ENCODE measurements at places on chromosomes 4 and X. TPM values are rescaled to one million over a fixed set of nuclear protein-coding genes. Genes with fewer than 3 reads are reported as not detected.

NRK gene
- 0.04 TPM for total RNA-seq

TMSB15A gene
- total RNA-seq, result not detected

CASK gene
- total RNA-seq, result 9.1 TPM

FREM3 gene
- not detected for total RNA-seq

TMSB15C gene
- 0.09 TPM for total RNA-seq

OTC gene
- total RNA-seq, result 0.27 TPM

SLC9B2 gene
- 2.1 TPM for total RNA-seq

DNA sequence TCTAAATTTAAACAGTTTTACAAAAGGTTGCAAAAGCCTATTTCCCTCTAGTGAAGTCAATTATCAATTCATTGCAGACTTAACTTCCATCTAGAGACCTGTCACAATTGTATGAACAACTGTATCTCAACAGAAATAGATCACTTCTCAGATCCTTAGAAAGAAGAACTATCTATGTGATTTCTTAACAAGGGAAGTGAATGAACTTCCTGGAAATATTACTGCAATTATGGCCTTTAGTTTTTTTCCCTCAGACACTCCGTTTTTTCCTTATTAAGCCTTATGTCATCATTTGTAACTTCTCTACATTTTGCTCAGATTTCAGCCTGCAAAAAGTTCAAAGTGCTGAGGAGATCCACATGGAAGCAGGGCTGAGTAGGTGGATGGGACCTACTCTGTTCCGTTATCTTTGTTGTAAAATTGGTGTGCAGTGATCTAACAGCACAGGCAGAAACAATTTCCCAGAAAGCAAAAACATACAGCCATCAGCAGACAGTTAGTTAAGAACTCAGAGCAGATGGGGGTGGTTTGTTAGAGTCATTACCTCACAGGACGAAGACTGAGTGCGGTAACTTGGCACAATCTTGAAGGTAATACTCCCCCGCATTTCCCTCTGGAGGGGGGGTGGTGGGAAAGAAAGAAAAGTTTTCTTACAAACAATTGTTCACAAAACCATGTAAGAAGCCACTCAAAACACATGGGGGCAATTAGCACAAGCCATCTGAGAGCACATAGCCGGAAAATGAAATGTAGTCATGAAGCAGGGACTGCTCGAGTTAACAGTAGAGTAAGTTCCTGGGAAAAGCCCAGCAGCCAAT, 112.3 kb downstream of the NYX start:
- no peak for DNase-seq
- no peaks in the 10 kb centered on the region for H3K36me3 ChIP-seq
- H3K4me3 ChIP-seq, result no peak overlapping the region

GRCh38 chrX:155985208-155985607, 12.3 kb upstream of the IL9R start:
- H3K4me3 ChIP-seq, result no peak overlapping the region
- no peak overlapping the region for H3K27ac ChIP-seq
- H3K36me3 ChIP-seq, result no peaks in the 10 kb centered on the region
- H3K27me3 ChIP-seq, result no peaks in the 10 kb centered on the region
- H3K4me1 ChIP-seq, result no peaks in the 10 kb centered on the region

GRCh38 chr4:139798456-139798855, 132.8 kb downstream of the MGST2 start:
- no peak for DNase-seq
- H3K4me3 ChIP-seq, result no peak overlapping the region
- H3K4me1 ChIP-seq, result peaks cover 7% of the 10 kb centered on the region
- no peak overlapping the region for H3K27ac ChIP-seq

DNA sequence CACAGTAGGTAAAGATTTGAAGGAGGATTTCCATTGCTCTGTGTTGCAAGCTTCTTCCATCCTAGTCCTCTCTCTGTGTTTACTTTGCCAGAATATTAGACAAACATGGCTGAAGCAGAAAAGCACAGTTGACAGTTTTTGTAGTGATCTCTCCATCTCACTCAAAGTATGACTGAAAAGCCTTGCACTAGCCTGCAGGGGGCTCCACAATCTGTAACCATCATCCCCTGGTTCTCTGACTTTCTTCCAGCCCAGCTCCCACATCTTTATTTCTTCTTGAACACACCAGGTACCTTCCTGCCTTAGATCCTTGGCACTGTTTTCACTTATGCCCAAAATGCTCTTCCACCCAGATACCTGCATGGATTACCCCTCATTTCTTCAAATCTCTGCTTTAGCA, 34.1 kb upstream of the HHIP start:
- H3K27me3 ChIP-seq, result no peaks in the 10 kb centered on the region
- H3K4me1 ChIP-seq, result no peaks in the 10 kb centered on the region
- DNase-seq, result no peak
- H3K36me3 ChIP-seq, result no peaks in the 10 kb centered on the region
- H3K27ac ChIP-seq, result no peak overlapping the region
- no peak overlapping the region for H3K4me3 ChIP-seq

DNA sequence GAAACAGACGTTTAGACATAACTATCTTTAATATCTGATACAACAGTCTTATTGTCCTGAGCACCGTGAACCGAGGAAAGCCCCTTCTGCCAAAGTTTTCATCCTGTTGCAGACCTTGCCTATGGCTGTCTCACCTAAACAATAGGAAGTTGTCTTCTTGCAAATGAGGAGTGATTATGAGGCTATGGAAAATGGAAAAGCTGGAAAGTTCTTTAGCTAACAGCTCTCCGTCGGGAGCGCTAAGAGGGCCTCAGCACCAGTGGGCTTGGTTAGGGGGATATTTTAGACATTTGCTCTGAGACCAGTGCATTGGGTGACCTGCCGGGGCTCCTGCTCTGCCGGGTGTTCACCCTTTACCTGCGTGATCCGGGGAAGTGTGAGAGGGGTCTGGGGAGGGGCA, 28.4 kb downstream of the TMEM131L start:
- H3K27ac ChIP-seq, result no peak overlapping the region
- peaks cover 69% of the 10 kb centered on the region for H3K4me1 ChIP-seq
- no peak for DNase-seq
- no peaks in the 10 kb centered on the region for H3K27me3 ChIP-seq

DNA sequence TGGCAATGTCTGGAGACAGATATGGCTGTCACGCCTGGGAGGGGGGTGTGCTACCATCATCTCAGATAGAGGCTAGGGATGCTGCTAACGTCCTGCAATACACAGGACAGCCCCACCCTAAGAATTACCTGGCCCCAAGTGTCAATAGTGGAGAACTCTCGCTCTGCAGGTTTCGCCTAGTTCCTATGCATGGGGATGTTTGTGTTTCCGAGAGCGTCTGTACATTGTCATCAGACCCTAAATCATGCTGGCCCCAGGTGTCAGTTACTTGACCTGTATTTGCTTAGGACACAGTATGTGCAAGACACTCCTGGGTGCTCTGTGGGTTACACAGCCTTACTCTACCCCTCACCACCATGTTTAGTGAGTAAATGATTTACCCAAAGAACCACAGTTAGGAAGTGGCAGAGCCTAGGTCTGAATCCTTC, 90.8 kb downstream of the AFF1 start:
- no peaks in the 10 kb centered on the region for H3K27me3 ChIP-seq
- no peak overlapping the region for H3K4me3 ChIP-seq
- H3K36me3 ChIP-seq, result no peaks in the 10 kb centered on the region

GRCh38 chr4:24394041-24394440, 190.3 kb downstream of the DHX15 start:
- H3K27ac ChIP-seq, result no peak overlapping the region
- DNase-seq, result no peak
- H3K4me1 ChIP-seq, result no peaks in the 10 kb centered on the region
- no peaks in the 10 kb centered on the region for H3K27me3 ChIP-seq
- H3K4me3 ChIP-seq, result no peak overlapping the region
- H3K36me3 ChIP-seq, result no peaks in the 10 kb centered on the region

- H3K27me3 ChIP-seq, result no peaks in the 10 kb centered on the region
- no peaks in the 10 kb centered on the region for H3K4me1 ChIP-seq
- no peak for DNase-seq
- H3K4me3 ChIP-seq, result no peak overlapping the region
- H3K36me3 ChIP-seq, result no peaks in the 10 kb centered on the region
Measured at GRCh38 chrX:16185725-16186136, 18.4 kb downstream of the MAGEB17 start.

- no peaks in the 10 kb centered on the region for H3K4me1 ChIP-seq
- DNase-seq, result no peak
- no peaks in the 10 kb centered on the region for H3K36me3 ChIP-seq
Measured at GRCh38 chr4:25320773-25321172, 8.2 kb downstream of the ZCCHC4 start.

DNA sequence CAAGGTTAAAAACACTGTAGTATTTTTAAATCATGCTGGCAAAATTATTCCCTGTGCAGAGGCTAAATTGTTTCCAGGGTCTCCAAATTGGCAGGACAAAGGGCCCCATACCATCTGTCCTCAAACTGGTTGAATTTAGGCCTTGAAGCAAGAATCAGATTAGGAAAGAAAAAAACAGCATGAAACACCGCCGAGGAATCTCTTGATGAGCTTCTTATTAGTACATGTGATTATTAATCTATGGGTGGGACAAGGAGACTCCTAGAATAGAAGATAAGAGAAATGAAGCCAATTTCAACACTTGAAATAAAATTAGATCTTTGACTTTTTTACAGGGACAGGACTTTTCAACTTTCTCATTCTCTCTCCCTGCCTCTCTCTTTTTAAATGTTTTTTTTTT, 7.1 kb upstream of the CLNK start:
- no peak for DNase-seq
- no peak overlapping the region for H3K27ac ChIP-seq
- no peaks in the 10 kb centered on the region for H3K27me3 ChIP-seq
- no peaks in the 10 kb centered on the region for H3K36me3 ChIP-seq
- H3K4me3 ChIP-seq, result no peak overlapping the region

GRCh38 chr4:75653845-75654503, 19.2 kb downstream of the G3BP2 start:
- H3K27me3 ChIP-seq, result no peaks in the 10 kb centered on the region
- DNase-seq, result no peak
- no peak overlapping the region for H3K4me3 ChIP-seq
- H3K36me3 ChIP-seq, result no peaks in the 10 kb centered on the region

- H3K4me3 ChIP-seq, result no peak overlapping the region
- no peaks in the 10 kb centered on the region for H3K4me1 ChIP-seq
- H3K27ac ChIP-seq, result no peak overlapping the region
- peak; percentile 26 for DNase-seq
Measured at GRCh38 chrX:106894392-106894909, 8.7 kb downstream of the RIPPLY1 start.

DNA sequence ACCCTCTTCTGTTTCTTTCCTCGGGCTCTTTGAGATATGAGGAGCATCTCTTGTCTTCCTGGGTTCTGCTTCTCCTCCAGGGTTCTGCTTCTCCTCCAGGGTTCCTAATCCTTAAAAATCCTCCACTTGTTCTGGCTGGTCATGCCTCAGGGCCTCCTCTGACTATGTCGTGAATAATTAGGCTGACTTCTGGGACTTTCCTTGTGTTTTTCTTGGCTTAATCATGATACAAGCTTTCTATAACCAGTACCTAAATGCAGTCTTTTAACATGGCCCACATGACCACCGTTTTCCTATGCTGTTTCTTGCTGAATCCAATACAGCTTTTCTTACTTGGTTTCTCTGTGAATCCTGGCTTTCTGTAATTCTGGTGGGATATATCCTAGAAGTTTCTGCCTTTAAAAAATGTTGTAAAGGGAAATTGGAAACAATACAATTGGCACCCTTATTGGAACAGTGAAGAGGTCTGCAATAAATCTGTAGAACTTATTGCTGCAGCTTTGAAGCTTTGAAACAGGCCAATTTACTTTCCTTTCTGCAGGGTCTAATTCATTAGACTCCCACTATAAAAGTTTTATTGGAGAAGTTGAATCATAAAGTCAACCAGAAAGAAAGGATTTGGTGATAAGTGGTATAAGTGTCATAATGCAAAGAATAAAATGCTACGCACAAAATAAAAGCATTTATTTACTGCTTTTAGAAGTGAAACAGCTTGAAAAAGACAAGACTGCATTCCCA, 213.1 kb downstream of the UGT8 start:
- H3K4me3 ChIP-seq, result no peak overlapping the region
- no peaks in the 10 kb centered on the region for H3K27me3 ChIP-seq
- H3K27ac ChIP-seq, result no peak overlapping the region
- no peaks in the 10 kb centered on the region for H3K4me1 ChIP-seq
- DNase-seq, result no peak

- no peak overlapping the region for H3K27ac ChIP-seq
- no peaks in the 10 kb centered on the region for H3K36me3 ChIP-seq
- no peak overlapping the region for H3K4me3 ChIP-seq
Measured at GRCh38 chr4:127355743-127356142, 277.0 kb upstream of the INTU start.

DNA sequence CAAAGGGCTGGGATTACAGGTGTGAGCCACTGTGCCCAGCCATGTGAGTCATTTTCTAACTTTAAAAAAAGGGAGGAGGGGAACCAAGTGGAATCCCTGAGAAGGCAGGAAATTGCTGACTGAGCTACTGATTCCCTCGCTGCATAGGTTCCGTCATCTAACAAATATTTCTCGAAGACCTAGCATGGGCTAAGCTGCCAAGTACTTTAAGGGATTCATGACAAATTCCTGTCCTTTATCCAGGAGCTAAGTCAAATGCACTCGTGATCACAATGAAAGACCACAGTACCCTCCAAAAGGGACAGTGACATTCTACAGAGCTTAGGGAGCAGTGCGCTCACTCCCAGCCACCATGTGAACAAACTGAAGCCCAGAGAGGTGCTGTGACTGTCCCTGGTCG, 33.2 kb upstream of the MAN2B2 start:
- H3K36me3 ChIP-seq, result no peaks in the 10 kb centered on the region
- H3K27ac ChIP-seq, result no peak overlapping the region
- DNase-seq, result no peak
- H3K4me1 ChIP-seq, result no peaks in the 10 kb centered on the region

DNA sequence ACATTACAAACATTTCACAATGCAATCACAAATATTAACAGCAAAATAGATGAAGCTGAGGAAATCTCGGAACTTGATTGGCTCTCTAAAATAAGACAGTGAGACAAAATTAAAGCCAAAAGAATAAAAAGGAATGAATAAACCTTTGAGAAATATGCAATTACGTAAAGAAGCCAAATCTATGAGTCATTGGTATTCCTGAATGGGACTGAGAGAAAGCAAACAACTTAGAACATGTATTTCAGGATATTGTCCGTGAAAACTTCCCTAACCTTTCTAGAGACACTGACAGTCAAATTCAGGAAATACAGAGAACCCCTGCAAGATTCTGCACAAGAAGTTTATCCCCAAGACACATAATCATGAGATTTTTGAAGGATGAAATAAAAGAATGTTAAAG, 48.4 kb upstream of the SPANXN2 start:
- H3K27me3 ChIP-seq, result no peaks in the 10 kb centered on the region
- H3K36me3 ChIP-seq, result no peaks in the 10 kb centered on the region
- H3K27ac ChIP-seq, result no peak overlapping the region
- no peak overlapping the region for H3K4me3 ChIP-seq
- no peak for DNase-seq

DNA sequence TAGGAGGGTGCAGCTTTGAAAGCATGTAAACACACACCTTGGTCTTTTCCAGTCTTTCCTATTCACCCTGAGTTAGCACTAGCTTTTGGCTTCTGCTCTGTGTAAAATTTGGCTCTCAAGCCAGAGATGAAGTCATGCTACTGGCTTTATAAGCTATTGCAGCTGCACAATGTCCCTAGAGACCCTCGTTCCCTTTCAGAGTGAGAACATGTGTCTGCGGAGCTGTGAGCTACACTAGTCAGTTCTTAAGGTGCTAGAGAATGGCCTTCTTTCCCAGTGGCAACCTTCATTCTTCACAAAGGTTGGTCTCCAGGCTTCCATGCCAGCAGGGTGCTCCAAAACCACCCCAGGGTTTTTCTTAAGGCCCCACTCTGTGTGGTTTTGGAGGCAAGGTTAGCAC, 199.1 kb downstream of the SPATA18 start:
- no peaks in the 10 kb centered on the region for H3K36me3 ChIP-seq
- H3K4me3 ChIP-seq, result no peak overlapping the region
- DNase-seq, result peak; percentile 31
- H3K27ac ChIP-seq, result no peak overlapping the region
- no peaks in the 10 kb centered on the region for H3K27me3 ChIP-seq

All from gastrocnemius medialis (tissue), 4 donors.